ENCODE measurements at places on chromosomes 4 and X.
A peak's percentile ranks its signal among the peaks of the same experiment; 100 is the strongest.

- DNase-seq: no peak
Measured at GRCh38 chr4:68700152-68700551, 29.7 kb upstream of the UGT2B15 start.

GRCh38 chrX:29561417-29561816, 653.9 kb upstream of the MAGEB2 start:
- no peak for DNase-seq

DNA sequence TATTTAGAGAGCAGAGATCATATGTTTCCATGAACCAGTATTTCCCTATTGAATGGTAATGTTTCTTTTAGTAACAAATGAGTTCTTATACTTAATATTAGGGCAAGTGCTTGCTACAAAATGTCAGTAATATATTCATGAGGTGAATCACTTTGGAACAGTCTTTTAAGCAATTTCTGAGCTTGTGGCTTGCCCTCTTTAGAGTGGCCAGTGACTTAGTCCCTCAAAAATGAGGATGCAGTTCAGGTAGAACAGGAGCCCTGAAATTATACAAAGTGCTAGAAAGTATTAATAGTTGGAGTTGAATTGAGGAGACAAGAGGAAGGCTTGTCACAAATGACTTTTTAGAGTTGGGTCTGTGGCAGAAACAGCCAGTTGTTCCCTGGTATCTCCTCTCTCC, 53.4 kb upstream of the PITX2 start:
- DNase-seq: no peak

- no peak for DNase-seq
Measured at GRCh38 chr4:30437316-30437715, 282.9 kb upstream of the PCDH7 start.

DNA sequence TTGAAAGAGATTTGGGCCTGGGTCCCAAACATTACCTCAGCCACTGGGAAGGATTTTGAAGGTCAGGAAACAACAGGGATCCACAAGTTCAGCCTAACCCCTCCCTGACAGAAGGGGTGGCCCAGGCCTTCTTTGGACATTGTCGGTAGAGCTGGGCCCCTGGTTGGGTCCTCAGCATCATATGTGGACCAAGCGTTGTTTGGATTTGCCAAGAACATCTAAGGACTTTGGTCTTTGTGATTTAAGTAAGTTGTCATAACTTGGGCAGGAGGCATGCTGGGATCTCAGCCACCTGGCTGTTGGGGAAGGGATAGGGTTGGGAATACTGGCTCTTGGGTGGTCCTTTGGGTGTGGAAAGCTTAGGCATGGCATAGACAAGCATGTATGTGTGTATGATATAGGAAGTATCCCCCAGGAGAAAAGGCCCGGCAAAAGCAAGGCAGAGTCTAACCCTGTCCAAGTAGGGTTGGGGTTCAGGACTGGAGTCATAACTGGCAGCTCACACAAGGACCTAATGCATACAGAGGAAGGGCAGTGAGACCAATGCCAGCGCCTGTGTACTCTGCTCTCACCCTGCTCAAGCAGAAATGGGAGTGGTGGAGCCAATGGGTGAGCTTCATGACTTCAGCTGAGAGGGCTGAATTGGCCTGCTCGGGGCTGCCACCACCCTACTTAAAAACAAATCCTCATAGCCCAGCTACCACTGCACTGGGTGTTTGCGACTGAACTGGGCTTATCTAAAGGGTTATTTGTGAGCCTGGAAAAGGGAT, 102.8 kb downstream of the RTL5 start:
- no peak for DNase-seq

- no peak for DNase-seq
Measured at GRCh38 chrX:3044671-3045070, 3.4 kb downstream of the ARSF start.

DNA sequence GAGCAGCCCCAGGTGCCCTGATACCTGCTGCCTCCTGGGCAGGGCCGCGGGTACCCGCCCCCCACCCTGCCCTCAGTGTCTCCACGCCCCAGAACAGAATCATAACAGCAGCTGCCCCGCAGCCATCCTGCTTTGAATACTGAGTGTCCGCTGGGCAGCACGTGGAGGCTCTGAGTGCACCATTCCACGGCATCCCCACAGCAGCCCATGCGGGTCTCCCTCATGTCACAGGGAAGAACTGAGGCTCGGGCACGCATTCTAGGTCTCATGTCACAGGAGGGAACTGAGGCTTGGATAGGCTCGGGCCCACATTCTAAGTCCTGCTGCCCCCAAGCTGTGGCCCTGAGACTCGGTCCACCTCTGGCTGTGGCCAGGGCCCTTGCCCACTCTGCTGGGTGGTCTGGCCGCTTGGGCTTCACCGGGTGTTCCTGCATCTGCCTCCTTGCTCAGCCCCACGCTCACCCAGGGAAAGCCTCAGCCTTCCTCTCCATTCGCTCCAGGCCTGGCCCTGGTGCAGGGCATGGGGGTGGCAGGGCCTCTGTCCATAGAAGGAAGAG, 221.6 kb upstream of the PSAPL1 start:
- DNase-seq: no peak

- no peak for DNase-seq
Measured at GRCh38 chrX:112197840-112198239, 115.3 kb upstream of the TRPC5 start.

DNA sequence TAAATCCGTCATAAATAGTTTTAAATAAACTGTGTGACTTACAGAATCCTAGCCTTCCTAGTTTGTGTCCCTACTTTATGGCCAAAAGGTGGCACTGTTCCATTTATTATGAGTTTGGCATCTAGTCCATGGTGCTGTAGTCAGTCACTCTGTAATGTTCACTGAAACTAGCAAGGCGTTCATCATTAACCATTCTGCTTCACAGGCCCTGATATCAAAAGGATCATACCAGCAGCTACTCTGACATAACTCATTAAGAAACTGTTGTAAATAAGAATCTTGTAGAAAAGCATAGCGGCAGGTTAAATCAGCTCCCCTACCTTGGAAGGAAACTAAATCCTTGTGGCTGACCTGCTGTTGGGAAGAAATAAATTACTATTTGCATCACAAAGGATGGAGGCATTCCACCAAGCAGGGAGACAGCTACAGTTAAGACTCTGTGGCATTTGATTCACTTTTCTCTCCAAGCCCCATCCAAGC, 919.6 kb upstream of the DIAPH2 start:
- DNase-seq: peak; percentile 69

DNA sequence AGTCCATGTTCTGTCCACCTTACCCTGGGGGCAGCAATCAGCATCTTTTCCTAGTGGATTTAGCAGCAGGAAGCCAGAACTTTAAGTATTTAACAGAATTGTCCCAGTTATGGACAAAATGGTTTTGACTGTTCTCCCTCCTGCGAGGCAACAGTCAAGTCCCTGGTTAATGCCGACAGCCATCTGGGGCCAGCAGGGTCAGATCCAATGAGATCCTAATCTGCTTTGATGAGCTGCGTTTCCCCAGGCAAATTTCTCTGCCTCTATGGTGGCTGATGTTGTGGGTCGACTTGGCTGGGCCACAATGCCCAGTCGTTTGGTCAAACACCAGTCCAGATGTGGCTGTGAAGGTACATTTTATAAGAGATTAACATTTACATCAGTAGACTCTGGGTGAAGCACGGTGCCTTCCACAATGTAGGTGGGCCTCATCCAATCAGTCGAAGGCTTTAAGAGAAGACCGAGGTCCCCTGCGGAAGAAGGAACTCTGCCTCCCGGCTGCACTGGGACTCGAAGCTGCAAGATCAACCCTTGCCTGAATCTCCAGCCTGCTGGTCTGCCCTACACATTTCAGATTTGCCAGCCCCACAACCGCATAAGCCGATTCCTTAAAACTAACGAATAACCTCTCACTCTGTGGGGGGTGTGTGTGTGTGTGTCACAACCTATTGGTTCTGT, 89.0 kb upstream of the C4orf50 start:
- no peak for DNase-seq

DNA sequence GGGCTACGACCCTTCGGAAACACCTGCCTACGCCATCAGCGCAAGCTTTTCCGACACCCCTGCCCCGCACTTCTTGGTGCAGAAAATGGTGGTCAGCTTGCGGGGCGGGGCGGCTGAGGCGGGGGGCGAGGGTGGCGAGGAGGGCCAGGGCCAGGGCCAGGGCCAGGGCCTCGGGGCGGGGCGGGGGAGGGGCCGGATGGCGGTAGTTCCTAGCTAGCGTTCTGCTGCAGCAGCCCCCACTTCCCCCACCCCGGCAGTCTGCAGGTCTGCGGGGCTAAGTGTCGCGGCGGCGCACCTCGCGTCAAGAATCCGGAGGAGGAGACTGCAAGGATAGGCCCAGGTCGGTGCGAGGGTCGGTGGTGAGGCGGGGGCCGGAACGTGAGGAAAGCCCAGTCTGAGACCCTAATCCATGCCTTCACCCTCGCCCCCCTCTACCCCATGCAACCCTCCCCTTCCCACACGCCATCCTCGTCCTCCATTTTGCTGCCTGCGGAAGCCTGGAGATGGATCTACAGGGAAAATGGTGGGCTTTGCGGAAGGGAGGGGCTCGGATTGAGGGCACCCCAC, 600 bp downstream of the BEX4 start:
- no peak for DNase-seq

DNA sequence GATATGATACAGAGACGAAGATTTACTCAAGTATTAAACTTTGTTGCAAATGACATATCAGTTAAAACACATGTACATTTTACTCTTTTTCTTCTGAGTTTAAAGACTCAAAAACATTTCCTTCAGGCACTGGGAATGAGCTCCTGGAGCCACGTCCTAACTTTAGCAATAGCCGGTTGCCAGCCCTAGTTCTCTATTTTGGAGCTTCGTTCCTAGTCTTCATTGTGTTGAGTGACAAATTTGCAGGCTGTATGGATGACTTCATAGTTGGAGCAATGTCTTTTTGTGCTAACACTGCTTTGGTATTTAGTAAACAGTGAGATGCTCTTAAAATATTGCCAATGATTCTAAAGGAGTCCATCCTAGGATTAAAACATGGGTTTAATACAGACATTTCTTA, 190.9 kb downstream of the FAT4 start:
- no peak for DNase-seq

GRCh38 chr4:116736756-116737155, 348.6 kb downstream of the TRAM1L1 start:
- DNase-seq: no peak

DNA sequence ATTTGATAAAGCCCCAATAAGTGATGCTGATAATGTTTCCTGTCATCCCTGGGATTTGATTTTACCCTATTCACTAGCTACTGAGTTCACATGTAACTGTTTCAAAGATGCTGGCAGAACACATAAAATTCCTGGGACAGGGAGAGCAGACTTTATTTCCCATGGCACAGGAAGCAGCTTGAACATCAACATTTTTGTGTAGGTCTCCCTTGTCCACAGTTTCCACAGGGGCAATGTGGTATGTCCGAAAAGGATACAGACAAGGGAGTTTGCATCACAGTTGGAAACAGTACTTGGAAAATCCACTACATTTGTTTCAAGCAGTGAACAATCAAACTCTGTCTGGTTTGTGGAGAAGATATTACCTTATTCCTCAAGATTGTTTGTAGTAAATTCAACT, 129.2 kb upstream of the KLHL4 start:
- DNase-seq: no peak

- DNase-seq: no peak
Measured at GRCh38 chr4:105392858-105393257, 81.0 kb downstream of the PPA2 start.

DNA sequence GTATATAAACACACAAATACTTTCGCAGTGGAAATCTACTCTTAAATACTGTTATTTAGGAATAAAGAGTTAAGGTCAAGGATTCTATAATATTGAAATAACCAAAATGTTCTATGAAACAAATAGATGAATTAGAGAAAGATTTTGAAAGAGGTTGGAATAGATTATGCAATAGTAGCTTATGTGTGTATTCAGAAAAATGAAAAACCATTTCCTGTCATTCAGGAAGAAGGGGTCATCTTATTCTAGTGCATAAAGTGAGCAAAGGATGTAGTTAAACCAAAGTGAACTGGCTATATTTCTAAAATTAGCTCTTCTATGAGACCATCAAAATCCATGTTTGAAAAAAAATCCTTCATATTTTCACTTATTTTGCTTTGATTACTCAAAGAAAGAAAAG, 30.0 kb upstream of the MYOZ2 start:
- DNase-seq: no peak

DNA sequence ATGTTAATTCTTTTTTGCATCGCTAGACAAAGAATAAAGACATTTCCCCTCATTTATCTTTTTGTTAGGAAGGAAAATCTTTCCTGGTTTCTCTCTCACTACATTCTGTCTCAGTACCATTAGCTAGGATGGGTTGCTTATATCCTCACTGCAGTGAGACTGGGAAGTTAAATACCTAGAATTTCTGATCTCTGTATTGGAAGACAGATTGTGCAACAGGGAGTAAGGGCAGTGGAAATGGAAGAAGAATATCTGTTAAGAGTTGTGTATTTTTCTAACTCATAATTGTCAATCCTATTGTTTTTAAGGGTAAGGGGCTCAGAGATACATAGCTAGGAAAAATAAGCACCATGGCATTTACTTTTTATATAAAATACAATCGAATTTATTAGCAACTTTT, 19.6 kb downstream of the PTPN13 start:
- DNase-seq: no peak

- DNase-seq: no peak
Measured at GRCh38 chrX:153621949-153622598, 23.1 kb upstream of the CCNQ start.

DNA sequence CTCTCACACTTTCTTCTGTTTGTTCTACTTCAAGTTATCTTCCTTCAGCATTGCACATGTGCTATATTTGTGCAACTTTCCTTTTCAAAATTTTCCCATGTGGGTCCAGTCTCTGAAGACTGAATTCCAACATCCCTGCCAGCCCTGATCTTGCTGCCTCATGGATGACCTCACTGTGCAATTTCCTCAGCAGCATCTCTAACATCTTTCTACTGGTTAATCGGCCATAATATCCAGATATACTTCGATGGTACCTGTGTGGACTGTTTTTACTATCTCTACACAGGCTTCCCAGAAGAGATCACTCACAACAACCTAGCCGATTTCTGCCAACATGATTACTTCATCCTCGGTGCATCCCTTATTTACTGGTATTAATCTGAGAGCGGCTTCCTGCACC, 41.5 kb downstream of the GPM6A start:
- peak; percentile 12 for DNase-seq

DNA sequence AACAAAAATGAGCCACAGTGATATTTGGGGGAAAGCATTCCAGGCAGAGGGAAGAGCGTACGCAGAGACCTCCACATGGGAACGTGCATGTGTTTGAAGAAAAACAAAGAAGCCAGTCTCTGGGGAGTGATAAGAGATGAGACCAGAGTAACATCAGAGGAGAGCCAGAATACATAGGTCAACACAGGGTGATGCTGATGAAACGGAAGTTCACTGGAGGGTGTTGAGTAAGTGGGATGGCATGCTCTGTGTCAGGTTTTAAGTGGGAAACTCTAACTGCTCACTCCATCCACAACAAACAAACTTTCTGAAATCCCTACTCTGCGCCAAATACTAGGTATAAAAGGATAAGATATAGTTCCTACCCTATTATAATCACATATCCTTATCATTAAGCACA, 110.0 kb downstream of the ARHGAP6 start:
- DNase-seq: peak; percentile 49

GRCh38 chrX:358651-359143, 28.0 kb downstream of the PPP2R3B start:
- no peak for DNase-seq
